ENCODE measurements at places on chromosomes 6 and 20.

DNA sequence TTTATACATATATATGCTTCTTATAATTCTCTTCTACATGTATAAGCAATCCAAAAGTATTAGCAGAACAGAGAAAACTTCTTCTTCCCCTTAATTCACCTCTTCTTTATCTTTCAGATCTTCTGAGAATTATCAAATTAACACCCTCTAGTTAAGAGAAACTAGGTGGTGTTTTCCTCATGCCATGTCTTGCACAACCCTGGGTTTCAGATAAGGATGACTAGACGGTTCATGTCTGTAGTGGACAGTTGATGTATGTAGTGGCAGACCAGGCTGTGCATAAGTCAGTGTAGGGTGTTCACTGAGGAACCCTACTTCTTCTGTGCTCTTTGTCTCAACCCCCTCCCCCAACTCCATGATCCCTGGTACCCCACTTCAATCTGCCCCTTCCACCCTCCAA, 187.3 kb downstream of the SAMD5 start:
- DNase-seq = no peak

- DNase-seq = no peak
Measured at GRCh38 chr6:14717307-14717706, 528.6 kb upstream of the JARID2 start.

DNA sequence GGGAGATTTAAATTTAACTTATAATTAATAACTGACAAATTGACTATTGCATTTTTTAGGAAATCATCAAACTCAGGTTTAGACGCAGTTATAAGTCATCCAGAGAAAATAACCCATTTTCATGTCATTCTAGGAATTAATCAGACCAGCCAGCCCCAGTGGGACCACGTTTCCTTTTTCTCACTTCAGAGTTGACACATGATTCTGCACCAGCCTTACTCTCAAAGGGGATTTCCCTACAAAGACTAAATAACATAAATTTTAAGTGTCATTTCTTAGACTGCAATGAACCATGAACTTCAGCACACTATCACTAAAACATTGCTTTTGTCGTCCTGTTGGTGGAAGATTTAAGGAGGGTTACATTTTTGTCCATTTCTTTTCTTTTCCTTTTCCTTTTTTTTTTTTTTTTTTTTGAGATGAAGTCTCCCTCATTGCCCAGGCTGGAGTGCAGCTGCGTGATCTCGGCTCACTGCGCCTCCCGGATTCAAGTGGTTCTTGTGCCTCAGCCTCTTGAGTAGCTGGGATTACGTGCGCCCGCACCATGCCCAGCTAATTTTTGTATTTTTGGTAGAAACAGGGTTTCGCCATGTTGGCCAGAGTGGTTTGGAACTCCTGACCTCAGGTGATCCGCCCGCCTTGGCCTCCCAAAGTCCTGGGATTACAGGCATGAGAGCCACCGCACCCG, 3.6 kb downstream of the IPCEF1 start:
- DNase-seq = no peak

- no peak for DNase-seq
Measured at GRCh38 chr20:5971203-5971602, 20.8 kb downstream of the MCM8 start.

DNA sequence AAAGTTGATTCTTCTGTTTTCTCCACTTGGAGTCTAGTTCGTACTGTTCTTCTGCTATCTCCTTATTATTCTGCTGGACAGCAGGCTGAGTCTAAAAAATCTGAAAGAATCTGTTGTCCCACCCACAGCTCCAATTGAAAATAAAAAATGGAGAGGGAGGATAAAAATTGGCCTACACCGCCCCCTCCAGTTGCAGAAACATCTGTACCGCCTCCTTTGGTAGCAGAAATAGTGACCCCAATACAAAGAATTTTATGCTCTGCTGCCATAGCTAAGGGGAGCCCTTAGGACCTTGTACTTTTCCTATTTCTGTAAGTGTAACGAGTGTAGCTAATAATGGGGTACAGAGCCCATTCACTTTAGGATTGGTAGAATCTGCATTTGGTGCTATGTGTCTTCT, 4.9 kb upstream of the FKBP1A start:
- DNase-seq = no peak

DNA sequence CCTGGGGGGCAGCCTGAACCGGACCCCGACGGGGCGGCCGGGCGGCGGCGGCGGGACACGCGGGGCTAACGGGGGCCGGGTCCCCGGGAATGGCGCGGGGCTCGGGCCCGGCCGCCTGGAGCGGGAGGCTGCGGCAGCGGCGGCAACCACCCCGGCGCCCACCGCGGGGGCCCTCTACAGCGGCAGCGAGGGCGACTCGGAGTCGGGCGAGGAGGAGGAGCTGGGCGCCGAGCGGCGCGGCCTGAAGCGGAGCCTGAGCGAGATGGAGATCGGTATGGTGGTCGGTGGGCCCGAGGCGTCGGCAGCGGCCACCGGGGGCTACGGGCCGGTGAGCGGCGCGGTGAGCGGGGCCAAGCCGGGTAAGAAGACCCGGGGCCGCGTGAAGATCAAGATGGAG, 636 bp downstream of the SRF start:
- DNase-seq = no peak

GRCh38 chr20:10132387-10132786, 86.2 kb upstream of the SNAP25 start:
- DNase-seq = no peak

GRCh38 chr6:110542311-110543024, 66.1 kb upstream of the SLC22A16 start:
- DNase-seq = no peak

DNA sequence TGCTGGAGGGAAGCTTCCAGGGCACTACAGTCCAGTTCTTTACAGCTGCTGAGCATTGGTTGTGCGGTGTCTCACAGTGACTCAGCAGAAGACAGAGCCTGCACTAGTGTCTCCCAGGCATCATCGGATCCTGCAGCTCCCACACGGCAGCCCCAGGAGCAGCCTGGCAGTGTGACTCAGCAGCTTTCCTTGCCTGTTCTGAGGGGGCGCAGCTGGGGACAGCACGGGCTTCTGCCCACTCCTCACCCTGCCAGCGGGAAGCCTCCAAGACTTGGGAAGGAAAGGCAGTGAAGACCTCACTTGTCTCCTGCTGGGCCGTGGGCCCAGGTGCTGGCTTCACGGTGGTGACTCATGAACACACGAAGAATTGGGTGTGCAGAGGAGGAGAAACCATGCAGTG, 165.4 kb downstream of the SYNDIG1 start:
- DNase-seq = no peak

DNA sequence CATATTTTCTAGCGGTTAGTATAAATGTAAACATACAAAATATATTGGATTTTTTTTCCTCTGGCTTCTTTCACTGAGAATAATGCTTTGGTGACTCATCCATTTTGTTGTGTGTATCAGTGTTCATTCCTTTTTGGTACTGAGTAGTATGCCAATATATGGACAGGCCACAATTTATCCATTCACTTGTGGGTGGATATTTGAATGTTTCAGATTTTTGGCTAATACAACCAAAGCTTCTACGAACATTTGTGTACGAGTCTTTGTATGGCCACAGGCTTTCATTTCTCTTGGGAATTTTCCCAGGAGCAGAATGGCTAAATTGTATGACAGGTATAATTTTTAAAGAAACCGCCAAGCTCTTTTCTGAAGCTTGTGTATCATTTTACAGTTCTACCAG, 677.5 kb downstream of the HDGFL1 start:
- DNase-seq = no peak

GRCh38 chr6:27053738-27054137, 193.8 kb upstream of the PRSS16 start:
- DNase-seq = no peak

DNA sequence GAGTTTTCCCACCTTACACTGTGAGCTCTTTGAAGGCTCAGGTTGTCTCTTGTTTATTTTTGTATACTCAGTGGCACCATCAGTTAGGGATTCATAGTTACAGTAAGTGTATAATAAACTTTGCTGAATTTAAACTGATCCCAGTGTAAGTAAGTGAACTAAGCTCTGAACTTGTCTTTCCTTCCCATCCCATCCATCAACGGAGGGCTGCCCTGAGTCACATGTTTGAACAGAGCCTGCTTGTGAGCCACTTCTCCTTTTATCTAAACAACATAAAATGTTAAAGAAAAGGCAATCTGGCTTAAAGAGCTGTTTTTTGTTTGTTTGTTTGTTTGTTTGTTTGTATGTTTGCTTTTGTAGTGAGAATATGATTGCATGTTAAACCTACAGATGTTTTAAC, 185.7 kb upstream of the MARCKS start:
- no peak for DNase-seq

- DNase-seq = no peak
Measured at GRCh38 chr6:155472886-155473285, 17.2 kb upstream of the NOX3 start.

DNA sequence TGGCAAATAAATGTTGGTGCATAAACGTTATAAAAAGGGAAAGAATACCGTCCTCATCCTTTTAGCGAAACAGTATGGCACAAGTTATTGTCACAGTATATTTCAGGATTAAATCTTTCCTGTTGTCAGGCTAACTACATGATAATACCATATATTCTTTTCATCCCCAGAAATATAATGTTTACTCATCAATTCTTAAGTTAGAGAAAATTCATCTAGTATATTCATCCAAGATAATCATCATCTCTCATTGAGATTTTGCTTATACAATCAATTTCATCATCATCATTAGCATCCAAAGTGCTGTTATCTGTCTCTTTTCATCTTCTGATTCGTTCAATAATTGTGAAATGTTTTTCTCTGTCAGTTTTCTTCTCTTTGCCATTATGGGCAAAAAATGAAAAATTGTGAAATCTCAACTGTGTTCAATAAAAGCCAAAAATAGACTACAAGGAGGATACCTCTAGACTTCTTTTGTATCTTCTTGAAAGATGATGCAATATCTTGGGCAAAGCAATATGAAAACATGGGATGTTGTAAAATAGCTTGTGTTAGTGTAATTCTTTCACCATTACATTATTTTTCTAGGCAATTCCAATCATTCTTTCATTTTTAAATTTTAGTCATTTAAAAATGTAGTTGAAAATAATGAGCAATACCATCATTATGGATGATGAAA, 2.6 kb downstream of the SPACA1 start:
- DNase-seq = no peak

- DNase-seq = no peak
Measured at GRCh38 chr6:35055891-35056290, 85.2 kb downstream of the TCP11 start.

DNA sequence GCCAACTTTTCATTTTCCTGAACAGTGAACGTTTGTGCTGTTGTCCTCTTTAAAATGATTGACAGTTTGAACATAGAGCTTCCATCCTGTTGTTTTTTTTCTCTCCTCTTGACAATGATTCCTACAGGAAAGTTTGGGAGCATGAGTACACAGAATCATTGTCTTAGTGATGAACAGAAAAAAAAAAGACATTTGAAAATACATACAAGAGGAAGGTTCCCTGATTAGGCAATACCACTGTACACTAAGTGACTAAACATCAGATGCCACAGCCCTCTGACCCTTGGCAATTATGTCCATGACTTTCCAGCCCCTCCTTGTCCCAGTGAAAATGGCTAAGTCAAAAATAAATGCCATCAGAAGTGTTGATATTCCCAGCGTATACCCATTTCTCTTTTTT, 71.5 kb downstream of the RTN4IP1 start:
- DNase-seq = no peak
